ENCODE measurements at places on chromosomes 1 and 21. TPM values are rescaled to one million over a fixed set of nuclear protein-coding genes. Genes with fewer than 3 reads are reported as not detected.

Gene RHCE
- total RNA-seq: 0.64 TPM

Gene CYP4A22
- total RNA-seq: not detected

Gene CLIC6
- 0.07 TPM for total RNA-seq

Gene AMY1C
- not detected for total RNA-seq

Gene LCE2B
- total RNA-seq: not detected

Gene RASAL2
- total RNA-seq: not detected

Gene ASCL5
- total RNA-seq: 0.16 TPM

Gene BEND5
- 51.0 TPM for total RNA-seq

Gene KLHDC7A
- total RNA-seq: not detected

Gene OPRD1
- not detected for total RNA-seq

Gene LRRC53
- not detected for total RNA-seq

Gene HORMAD1
- 0.32 TPM for total RNA-seq

Gene LCE3D
- not detected for total RNA-seq

Gene NR1I3
- total RNA-seq: not detected

Gene CFHR5
- total RNA-seq: not detected

Gene CA14
- not detected for total RNA-seq

Gene PCNT
- 52.8 TPM for total RNA-seq

Gene CFAP141
- total RNA-seq: not detected

Gene KIF17
- 1.0 TPM for total RNA-seq

Gene GALE
- 53.2 TPM for total RNA-seq

Gene LMOD1
- total RNA-seq: not detected

Gene RBM11
- total RNA-seq: 8.2 TPM

Gene HFM1
- total RNA-seq: not detected

Gene SRSF4
- total RNA-seq: 139 TPM

Gene FCRL2
- total RNA-seq: not detected

Gene L1TD1
- total RNA-seq: 0.05 TPM

Gene FPGT
- total RNA-seq: 10.7 TPM

Gene F3
- total RNA-seq: 0.18 TPM

Gene SYDE2
- total RNA-seq: 4.1 TPM

Gene HEYL
- 1.1 TPM for total RNA-seq

Gene FMOD
- 0.68 TPM for total RNA-seq

Gene S100A2
- total RNA-seq: 7.8 TPM

Gene RIPK4
- total RNA-seq: 0.52 TPM

Gene TTLL7
- 2.3 TPM for total RNA-seq

Gene TMOD4
- total RNA-seq: 0.77 TPM

Gene RPE65
- not detected for total RNA-seq

Gene FCRL1
- not detected for total RNA-seq

Gene TCHHL1
- total RNA-seq: not detected

Gene MAN1C1
- total RNA-seq: 15.3 TPM

Gene PRXL2B
- 38.8 TPM for total RNA-seq

Gene RNU1-2
- 1,082 TPM for total RNA-seq

Gene CSRP1
- total RNA-seq: 13.2 TPM

Gene FAM110D
- not detected for total RNA-seq

Gene DENND2C
- total RNA-seq: 0.35 TPM

Gene NTNG1
- total RNA-seq: not detected

Gene KAZN
- 1.1 TPM for total RNA-seq

Gene FRRS1
- total RNA-seq: 3.3 TPM

Gene TRIM67
- 0.02 TPM for total RNA-seq

Gene RIPPLY3
- total RNA-seq: 0.18 TPM

Gene PRELP
- total RNA-seq: not detected

Gene NDUFS2
- 126 TPM for total RNA-seq

Gene KCNK1
- 0.78 TPM for total RNA-seq

Gene MEX3A
- 0.49 TPM for total RNA-seq

Gene GSTM1
- 129 TPM for total RNA-seq

Gene AVPR1B
- not detected for total RNA-seq

Gene TAS1R1
- not detected for total RNA-seq

Gene DMRTA2
- total RNA-seq: not detected

Gene HUNK
- not detected for total RNA-seq

Gene RNF186
- not detected for total RNA-seq

Gene OXCT2
- 1.2 TPM for total RNA-seq
